ENCODE measurements at places on chromosomes 7 and 10. TPM values are rescaled to one million over a fixed set of nuclear protein-coding genes. Genes with fewer than 3 reads are reported as not detected.

Gene TRIM50
- 0.18 TPM for total RNA-seq

Gene MMD2
- total RNA-seq, result not detected

Gene MTURN
- total RNA-seq, result 78.1 TPM

Gene C10orf62
- total RNA-seq, result 2.3 TPM

Gene INPP5A
- total RNA-seq, result 38.6 TPM

Gene GIMAP2
- total RNA-seq, result 10.0 TPM

Gene TAS2R4
- total RNA-seq, result 4.7 TPM

Gene PRSS37
- total RNA-seq, result not detected

Gene SEMA3E
- 2.6 TPM for total RNA-seq

Gene CYP2C8
- total RNA-seq, result 1.1 TPM

Gene EEPD1
- 11.7 TPM for total RNA-seq

Gene ZNF365
- 0.35 TPM for total RNA-seq

Gene DEPP1
- 40.5 TPM for total RNA-seq

Gene C10orf120
- total RNA-seq, result not detected

Gene C7orf33
- total RNA-seq, result not detected

Gene TUBGCP2
- 62.3 TPM for total RNA-seq

Gene HMX2
- 0.99 TPM for total RNA-seq

Gene TMEM213
- total RNA-seq, result 43.8 TPM

Gene ZSCAN25
- 20.3 TPM for total RNA-seq

Gene MCM10
- 4.8 TPM for total RNA-seq

Measured in metanephros (tissue), 2 donors.